ENCODE measurements at places on chromosomes 3 and 15.

- no peak for DNase-seq
Observed at GRCh38 chr3:117722856-117723255, 1013.3 kb downstream of the TUSC7 start.

DNA sequence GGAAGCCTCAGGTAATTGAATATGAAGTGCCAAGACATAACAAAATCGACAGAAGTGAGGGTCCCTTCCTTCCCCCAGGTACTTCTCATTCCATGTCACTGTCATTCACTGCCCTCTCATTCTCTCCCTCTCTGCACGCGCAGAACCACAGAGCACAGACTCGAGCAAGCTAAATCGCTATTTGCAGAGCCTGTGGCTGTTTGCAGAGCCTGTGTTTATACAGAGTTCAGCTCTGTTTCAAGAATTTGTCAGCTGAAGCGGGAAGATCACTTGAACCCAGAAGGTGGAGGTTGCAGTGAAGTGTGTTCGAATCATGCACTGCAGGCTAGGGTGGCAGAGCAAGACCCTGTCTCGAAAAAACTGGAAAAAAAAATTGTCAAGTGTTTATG is 2.5 kb downstream of the VILL start:
- DNase-seq: no peak

DNA sequence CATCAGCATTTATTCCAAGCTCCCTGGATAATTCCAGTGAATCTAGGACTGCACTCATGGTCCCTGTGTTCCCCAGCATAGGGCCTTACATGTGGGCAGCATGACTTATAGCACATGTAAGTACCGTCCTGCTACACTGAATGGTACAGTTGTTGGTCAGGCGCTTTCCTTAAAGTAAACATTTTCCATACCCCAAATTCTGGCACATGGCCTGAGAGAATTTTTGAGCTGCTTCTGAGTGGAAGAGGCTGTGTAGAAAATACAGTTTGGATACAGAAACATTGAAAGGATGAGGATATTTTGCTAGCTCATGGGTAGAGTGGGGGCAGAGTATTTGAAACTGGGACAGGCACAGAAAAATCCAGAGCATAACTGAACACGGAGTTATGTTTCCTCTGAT is 27.6 kb downstream of the CORO2B start:
- DNase-seq: no peak

GRCh38 chr3:69510481-69511030 is 124.7 kb upstream of the FRMD4B start:
- DNase-seq: no peak

DNA sequence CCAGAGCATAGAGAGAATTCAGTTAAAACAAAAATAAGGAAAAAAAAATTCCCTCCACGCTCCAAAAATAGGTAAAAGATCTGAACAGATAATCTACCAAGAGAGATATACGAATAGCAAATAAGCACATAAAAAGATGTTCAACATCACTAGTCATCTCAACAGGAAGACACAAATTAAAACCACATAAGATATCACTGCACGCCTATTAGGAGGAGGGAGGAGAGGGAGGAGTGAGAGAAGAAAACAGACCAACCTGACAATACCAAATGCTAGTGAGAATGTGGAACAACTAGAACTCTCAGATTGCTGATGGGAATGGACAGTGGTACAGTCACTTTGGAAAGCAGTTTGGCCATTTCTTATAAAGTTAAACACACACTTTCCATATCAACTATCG is 212.5 kb downstream of the FMN1 start:
- DNase-seq: no peak

DNA sequence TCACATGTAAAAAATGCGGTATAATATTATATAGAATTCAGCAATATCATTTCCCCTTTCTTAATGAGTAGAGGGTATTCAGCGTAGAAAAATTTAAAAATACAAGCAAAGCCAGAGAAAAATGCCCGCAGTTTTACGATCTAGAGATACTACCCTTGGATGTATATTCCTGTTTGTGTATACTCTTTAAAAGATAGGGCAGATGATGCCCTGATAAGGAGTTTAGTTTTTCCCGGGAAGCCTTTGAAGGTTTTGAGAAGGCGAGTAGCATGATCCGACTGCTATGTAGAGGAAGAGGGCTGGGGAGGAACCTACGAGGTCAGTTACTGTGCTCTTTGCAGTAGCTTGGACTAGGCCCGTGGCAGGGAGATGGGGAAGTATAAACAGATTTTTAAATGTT is 1.2 kb downstream of the YEATS2 start:
- no peak for DNase-seq

GRCh38 chr15:98968576-98968975 is 39.0 kb downstream of the PGPEP1L start:
- DNase-seq: no peak

- DNase-seq: no peak
Observed at GRCh38 chr3:71099997-71100719, 483.4 kb downstream of the FOXP1 start.

DNA sequence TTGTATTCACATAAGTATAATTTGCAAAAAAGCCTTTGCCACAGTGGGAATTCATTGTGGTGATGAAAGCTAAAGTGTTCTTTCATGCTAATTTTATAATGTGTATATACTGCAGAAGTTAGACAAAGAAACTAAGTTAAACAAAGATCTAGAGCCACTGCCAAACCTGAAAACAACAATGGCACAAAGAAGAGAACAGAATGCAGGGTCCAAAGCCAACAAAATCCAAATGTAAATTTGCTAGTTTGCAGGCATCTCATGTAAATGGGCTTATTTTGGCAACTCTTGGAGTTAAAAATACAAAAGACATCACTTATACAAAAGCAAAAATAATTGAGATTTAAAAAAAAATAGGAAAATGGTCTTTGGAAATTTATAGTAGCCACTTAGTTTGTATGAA is 123.0 kb downstream of the TCF12 start:
- DNase-seq: no peak

GRCh38 chr3:139957844-139958243 is 22.9 kb downstream of the CLSTN2 start:
- DNase-seq: no peak

- DNase-seq: no peak
Observed at GRCh38 chr3:49498239-49498638, 28.2 kb downstream of the DAG1 start.

GRCh38 chr3:95705786-95706418 is 1108.5 kb upstream of the EPHA6 start:
- DNase-seq: no peak

GRCh38 chr15:68305420-68305871 is 27.9 kb downstream of the FEM1B start:
- no peak for DNase-seq

GRCh38 chr15:26882112-26882511 is 15.2 kb downstream of the GABRA5 start:
- DNase-seq: no peak

DNA sequence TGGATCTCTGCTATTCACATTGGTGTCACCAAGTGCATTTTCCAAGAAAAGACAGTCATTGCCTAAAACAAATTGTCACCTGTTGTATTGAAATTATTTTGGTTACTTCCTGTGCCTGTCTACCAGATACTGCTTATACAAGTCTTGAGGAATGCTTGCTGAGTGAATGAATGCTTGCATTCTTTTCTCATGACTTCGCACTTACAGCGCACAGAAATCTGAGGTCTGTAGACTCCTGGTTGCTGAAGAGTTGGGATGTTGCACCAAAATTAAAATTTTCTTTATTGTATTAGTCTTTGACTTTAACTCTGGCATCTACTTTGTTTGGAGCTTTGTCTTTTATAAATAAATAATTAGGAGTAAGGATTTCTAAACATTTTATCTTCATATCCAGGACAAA is 28.4 kb downstream of the SH3GL3 start:
- DNase-seq: no peak

DNA sequence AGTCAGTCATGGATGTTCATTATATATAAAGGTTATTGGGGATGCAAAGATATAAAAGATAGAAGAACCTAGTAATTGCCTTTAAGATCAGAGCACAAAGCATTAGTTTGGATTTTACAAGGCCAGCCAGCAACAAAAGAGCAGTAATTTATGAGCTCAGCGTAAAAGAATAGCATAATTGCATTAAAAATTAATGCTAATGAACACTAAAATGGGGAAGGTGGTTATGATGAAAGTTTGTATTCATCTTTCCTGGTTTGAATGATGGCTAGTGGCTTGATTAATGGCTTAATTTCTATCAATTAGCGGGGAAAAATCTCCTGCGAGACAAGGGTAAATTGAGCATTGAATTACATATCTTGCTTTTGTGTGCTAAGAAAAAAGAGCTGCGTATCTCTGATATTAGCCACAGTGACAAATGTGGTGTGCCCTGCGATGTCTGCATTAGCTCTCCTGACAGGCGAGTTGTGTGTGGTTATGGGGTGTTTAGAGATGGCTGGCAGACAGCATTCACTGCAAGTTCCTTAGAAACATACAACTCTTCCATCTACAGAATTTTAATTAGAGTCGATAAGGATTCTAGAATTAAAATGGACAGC is 42.8 kb upstream of the MLF1 start:
- DNase-seq: no peak

GRCh38 chr15:25790000-25790660 is 73.0 kb downstream of the ATP10A start:
- no peak for DNase-seq

- no peak for DNase-seq
Observed at GRCh38 chr3:190430906-190431305, 18.8 kb downstream of the TMEM207 start.

DNA sequence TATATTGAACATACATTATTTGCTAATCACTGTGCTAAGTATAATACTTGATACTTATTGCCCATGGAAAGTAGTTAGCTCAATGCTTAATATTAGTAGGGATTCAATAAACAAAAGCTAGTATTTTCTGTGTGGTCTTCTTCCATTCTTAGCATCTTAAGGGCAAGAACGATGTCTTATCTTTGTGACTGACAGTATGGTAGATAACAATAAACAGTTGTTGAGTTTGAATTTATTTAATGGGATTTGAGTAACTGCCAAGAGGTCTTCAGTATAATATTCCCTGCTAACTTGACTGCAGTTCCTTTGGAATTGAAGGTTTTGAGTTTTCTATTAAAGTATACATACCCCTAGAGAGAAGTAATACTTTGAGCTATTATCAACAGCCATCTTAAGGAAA is 70.1 kb downstream of the ZNF609 start:
- DNase-seq: no peak

DNA sequence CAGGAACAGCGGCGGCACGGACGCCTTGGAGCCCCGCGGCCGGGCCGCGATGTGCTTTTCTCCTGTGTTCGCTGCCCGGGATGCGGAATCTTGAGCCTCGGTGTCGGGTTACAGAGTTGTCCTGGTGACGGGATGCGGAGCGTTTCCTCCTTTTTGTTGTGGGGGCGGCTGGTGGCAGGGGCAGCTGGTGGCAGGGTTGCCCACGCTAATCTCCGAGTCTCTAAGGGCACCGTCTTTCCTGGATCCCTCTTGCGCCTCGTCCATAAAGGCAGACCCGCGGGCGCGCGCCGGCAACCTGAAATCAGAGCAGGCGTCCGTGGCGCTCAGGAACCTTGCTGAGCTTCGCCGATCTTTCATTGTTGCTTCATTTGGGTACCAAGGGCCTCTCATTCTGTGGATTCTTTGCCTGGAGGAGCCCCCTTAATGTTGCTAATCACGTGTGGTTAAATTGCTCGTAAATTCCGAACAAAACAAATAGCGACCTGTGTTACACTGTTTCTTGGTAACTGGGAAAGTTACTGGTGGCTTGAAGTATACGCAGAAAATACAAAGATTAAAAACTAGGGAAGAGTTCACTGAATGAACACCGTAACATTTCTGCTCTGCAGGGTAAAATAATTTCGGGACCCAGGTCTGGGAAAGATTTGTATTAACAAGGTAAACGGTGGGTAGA is 844 bp upstream of the PFN2 start:
- peak; percentile 38 for DNase-seq

- no peak for DNase-seq
Observed at GRCh38 chr15:88918738-88919137, 5.6 kb upstream of the MFGE8 start.

DNA sequence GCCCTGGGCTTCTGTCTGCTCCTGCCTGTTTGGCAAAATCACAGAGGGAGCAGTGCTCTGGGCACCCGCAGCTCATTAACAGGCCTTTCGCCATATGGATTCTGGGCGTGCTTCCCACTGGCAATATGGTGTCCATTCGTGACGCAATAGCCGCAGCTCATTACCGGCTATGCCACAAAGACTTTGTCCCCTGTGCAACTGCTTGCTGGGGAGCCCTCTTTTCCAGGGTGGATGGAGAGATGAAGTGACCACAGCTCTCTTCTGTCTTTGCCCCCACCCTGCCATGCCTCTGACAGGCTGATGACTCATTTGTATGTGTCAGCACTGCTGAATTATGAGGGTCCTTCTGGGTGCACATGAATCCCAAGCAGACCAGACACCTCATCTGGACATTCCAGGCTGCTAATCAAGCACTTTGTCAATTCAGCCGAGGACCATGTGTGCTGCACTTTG is 214.3 kb upstream of the FEZF2 start:
- no peak for DNase-seq

- DNase-seq: no peak
Observed at GRCh38 chr15:67902579-67903009, 62.7 kb upstream of the RNU6-1 start.

DNA sequence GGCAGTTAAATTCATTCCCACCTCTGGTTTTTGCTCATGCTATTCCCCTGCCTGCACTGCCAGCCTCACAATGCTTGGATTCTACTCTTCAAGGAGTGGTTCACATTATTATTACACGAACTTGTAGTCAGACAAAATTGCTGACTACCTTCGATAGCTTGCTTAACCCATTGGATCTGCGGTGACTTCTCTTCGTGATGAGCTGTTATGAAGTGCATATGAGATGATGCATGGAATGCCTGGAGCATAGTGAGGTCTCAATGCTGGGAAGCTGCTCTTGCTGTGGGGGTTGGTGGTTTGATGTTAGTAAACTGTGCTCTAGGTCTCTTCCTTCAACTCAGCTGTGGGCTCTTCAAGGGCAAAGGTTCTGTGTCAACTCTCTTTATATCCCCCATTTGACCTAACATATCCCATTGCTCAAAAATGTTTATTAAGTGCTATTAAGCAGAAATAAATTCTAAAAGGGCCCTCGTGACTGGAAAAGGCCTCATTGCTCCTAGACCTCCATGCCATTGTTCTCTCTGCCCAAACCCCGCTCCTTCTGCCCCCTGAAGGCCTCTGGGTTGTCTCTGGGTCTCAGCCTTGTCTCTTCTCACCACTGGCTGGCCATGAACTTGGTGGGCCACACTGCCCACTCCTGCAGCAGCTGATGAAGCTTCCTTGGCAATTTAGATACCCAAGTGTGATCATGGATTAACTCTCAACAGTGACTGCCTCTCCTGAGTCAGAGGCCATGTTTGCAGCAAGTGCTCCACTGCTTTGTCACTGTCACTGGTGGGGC is 4.5 kb upstream of the SLCO2A1 start:
- no peak for DNase-seq

GRCh38 chr3:52065264-52065756 is 8.9 kb upstream of the DUSP7 start:
- DNase-seq: no peak

GRCh38 chr3:116916836-116917235 is 207.3 kb downstream of the TUSC7 start:
- no peak for DNase-seq

- no peak for DNase-seq
Observed at GRCh38 chr15:62269504-62269903, 104.4 kb upstream of the C2CD4B start.

- no peak for DNase-seq
Observed at GRCh38 chr15:25345943-25346342, 92.9 kb downstream of the UBE3A start.

GRCh38 chr3:171157980-171158379 is 131.5 kb upstream of the SLC2A2 start:
- DNase-seq: no peak

- DNase-seq: no peak
Observed at GRCh38 chr3:175851541-175851940, 992.4 kb downstream of the NAALADL2 start.

Data from T-cell (primary cell).